Activated T-cell treated with anti-CD3 and anti-CD28 coated beads, Interleukin-2, amount 50 U/mL, for 48 hours (primary cell): ENCODE measurements at places on chromosomes 6 and 20.

GRCh38 chr6:50381099-50381415 is 331.3 kb upstream of the DEFB112 start:
- DNase-seq, result no peak

- no peak for DNase-seq
These were observed 19.3 kb upstream of the SEC63 start for GRCh38 chr6:107977283-107977682.

DNA sequence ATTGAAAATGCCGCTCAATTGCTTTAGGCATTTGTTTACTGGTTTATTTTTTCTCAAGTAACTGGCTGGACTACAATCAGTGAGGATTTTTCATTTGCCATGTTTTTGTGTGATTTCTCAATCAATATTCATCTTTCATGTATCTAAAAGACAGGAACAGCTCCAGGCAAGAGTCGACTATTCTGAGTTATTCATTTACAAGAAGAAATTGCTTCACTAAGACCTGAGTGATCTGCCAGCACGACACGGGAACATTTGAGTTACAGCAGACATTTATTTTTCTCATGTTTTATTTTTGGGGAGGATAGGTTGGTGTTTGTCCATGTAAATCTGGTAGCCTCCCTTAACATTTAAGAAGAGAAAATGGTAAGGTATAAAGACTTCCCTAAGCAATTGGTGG is 124.1 kb downstream of the CBLN4 start:
- DNase-seq, result no peak

- DNase-seq, result no peak
These were observed 15.4 kb upstream of the TRIB3 start for GRCh38 chr20:364905-365794.

GRCh38 chr20:62820208-62820961 is 3.5 kb downstream of the COL9A3 start:
- DNase-seq, result no peak

DNA sequence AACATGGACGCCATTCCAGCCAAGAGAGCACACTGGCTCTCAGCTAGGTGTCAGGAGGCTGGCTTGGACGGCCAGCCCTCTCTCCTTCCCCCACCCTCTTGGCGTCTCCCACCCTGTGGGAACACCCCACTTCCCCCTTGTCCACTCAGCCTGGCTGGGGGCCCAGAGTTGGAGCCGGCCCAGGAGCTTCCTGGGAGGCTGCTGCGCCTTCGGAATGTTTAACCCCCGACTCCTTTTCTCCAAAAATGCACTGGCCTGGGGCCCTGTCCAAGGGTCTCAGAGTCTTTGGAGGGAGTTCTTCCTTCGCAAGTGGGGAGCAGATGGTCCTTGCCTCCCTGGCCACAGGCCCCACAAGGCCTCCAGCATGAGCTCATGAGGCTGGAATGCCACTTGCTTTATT is 4.1 kb downstream of the ADAM33 start:
- no peak for DNase-seq

DNA sequence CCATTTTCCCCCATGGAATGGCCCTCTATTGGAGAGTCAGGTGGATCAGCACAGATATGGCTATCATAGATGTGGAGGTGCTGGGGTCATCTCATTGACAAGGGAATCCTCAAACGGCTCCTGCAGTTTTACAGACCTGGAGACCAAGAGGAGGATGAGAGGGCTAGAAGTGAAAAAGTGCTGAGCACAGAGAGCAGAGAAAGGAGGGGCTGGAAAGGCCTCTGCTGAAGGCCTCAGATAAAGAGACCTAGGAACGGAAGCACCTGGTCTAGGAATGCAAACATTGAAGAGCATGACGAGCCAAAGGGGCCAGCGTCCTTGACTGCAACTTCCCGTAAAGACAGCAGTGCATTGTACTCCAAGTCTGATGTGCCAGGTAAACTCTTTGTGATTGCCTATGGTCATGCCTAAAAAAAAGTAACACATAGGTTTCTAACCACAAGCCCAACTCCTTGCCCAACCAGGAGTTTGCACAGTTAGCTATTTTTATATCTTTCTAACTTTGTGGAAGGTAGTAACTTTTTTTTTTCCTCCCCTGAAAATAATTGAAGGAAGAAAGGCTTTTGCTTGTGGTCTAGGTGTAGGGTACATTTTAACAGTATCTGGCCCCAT is 15.2 kb downstream of the RSPH4A start:
- no peak for DNase-seq
